Cortex of kidney (tissue), 1 donor: ENCODE measurements at places on chromosomes 6 and 20.

DNA sequence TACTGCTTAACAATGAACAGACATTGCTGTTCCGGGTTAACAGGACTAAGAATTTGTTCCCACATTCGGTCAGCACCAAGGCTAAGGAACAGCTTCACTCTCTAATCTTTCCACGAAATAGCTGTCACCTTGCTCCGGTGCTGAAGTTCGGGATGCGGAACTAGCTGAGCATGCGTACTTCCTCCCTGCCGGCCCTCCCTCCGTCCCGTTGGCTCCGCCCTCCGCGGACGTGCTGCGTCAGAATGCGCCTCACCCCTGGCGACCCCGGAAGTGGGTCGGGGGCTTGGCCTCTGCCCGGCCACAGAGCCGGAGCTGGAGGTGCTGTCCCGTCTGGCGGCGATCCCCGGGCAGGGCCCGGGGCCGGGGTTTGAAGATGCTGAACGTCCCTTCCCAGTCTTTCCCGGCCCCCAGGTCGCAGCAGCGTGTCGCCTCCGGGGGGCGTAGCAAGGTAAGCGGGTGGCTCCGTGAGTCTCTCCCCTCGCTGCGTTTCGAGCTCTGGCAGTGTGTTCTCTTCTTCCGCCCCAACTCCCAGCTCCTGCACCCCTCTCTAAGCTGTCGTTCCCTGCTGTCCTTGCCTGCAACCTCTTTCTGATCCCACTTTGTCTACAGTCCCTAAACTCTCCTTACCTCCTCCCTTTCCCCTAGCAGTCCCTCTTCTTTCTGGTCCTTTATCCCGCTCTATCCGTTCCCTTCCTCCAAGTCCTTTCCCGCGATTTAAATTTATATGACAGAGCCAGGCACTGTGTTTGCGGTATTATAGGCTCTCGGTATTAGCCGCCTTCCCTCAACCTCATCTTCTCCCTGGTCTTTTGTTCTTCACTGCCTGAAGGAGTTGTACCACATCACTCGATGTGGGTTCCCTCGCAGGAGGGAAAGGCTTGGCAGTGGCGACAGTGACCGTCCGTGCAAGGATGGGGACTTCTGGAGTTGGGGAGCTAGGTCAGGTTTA, at the start of gene CYB5R4:
Gene CYB5R4, plus strand, starts transcription at position 280 of the 949 bp plus-strand sequence. Its CDS starts 94 bp downstream, at position 374.
- DNase-seq, result peak; percentile 12

GRCh38 chr6:13915561-13916229, 9.1 kb upstream of the RNF182 start:
- no peak for DNase-seq

DNA sequence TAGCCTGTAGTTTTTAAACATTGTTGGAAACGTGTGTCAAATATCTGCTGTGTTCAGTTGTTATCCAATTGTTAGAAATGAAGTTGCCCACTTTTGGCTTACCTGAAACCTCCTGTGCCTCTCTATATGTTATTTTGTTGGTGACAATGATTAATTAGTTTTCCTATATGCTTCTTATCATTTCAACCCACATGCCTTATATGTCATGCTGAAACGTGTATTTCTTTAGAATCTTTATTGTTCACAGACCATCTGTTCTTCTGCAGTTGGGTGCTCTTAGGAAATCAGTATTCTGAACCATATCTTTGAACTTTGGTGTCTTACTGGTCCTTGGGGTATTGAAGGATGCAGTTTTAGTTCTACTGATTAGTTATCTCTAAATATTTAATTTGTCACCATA, 91.2 kb upstream of the SCGN start:
- no peak for DNase-seq

GRCh38 chr6:168407842-168408241, 33.1 kb upstream of the SMOC2 start:
- no peak for DNase-seq

- no peak for DNase-seq
These were observed 225.9 kb downstream of the MAFB start for GRCh38 chr20:40463171-40463570.
